ENCODE measurements at places on chromosomes 5 and 9.

DNA sequence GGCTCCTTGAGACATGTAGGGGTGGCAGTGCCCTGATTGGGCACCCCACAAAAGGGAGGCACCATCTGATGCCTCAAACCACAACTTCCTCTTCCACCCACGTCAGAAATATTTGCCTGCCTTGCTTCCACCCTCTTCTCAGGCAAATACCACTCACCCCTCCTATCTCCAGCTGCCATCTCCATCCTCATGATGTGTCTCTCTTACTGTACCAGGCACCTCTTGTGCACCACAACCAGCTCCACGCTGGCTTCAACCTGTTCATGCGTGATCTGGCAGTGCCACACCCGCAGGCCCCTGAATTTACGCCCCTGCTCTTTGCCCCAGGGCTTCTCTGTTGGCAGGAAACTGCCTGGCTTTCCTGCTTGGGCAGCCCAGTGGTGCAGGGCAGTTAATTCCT lies 87.8 kb upstream of the HSPA9 start:
- no peak for DNase-seq

GRCh38 chr9:12413986-12414385 lies 279.2 kb upstream of the TYRP1 start:
- no peak for DNase-seq

- DNase-seq: no peak
Measured at GRCh38 chr9:17160327-17160726, 25.5 kb downstream of the CNTLN start.

DNA sequence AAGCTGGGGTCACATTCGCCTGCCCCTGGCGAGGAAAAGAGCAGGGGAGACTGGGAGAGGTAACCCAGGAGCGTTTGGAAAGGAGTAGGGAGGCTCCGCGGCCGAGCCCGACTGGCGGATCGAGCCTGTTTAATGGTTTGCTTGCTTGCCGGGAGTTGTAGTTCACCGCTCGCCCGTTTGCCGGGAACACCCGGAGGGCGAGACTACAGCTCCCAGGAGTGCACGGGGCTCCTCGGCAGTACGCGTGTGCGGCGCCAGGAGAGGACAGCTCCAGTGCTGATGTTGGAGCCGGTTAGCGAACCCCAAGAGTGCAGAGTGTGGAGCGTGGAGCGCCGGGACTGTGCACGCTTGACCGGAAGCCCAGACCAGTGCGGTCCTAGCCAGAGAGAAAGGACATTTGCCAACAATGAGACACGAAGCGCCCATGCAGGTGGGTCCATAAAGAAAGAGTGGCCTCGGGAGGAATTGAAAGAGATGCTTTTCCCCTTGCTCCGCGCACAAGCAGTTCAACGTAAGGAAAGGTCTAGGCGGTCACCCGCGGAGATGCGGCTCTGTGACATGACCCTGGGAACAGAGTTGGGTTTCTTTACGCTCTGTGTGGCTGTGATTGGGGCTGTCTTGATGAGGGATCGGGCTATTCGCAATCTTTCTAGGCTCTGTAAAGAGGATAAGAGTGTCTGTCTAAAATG lies at the start of gene RAB3C:
TSS of gene RAB3C (plus strand) at position 273 of the 689 bp plus-strand sequence. CDS start at position 407, 134 bp downstream.
- peak; percentile 30 for DNase-seq

GRCh38 chr5:91670563-91670962 lies 287.4 kb upstream of the ARRDC3 start:
- no peak for DNase-seq

- no peak for DNase-seq
Measured at GRCh38 chr5:59133764-59134261, 550.9 kb downstream of the RAB3C start.
